ENCODE measurements at places on chromosomes 3 and 15.
A peak's percentile ranks its signal among the peaks of the same experiment; 100 is the strongest.

- no peak for DNase-seq
Measured at GRCh38 chr3:41893977-41894376, 67.9 kb downstream of the ULK4 start.

DNA sequence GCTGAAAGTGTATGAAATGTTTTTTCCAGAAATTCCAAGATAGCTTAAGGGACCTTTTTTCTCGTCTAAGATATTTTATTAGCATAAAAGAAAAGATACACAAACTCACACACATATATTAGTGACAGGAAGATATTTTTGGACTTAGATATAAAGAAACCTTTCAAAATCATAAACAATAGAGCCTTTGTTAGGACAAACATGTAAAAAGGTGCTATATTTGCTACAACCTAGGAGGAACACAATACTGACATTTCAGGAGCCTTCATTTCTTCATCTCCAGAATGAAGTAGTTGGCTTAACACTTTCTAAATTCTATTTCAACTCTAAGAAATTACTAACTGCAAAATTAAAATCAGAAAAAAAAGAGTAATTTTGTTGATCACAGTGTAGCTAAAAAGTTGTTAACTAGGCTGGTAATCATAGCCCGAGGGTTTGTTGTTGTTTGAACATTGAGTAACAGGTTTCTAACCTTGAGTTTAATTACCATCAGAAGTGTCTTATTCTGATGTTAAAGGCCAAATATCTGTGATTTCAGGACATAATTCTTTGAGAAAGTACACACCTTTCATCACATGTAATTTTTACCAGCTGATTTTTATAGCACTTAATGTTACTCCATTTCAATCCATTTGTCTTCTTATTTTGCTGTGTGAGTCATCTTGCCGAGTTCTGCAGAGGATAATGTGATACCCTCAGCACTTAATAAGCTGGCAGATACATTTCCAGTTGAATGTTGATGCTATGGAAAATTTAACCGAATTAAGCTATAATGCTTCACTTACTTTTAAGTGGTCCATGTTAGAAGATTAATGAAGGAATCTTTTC lies 97.3 kb downstream of the MBNL1 start:
- no peak for DNase-seq

GRCh38 chr3:31592764-31593163 lies 60.0 kb downstream of the STT3B start:
- DNase-seq = no peak

DNA sequence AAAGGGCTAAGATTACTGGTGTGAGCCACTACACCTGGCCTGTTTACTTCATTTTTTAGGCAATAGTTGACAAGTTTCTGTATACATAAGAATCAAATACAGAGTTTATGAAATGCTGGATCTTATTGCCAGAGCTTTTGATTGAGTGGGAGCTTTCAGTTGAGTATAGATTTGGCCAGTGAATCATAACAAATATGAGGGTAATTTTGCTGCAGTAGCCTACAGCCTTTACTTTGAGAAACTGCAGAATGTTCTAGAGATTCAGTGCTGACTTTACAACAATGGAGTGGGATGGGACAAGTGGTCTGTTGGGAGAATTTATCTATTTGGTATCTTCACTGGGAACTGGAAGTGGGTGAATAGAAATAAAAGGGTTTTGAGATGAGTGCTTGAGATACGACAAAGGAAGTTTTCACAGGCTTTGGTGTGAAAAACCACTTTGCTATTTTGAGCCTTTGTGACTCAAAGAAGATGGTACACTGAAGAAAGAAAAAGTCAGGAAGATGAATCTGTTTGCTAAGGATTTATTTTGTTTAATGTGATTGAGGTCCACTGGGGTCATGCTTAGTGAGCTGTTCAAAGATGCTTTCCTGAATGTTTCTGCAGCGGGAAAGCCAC lies 227.8 kb downstream of the UBE2E2 start:
- no peak for DNase-seq

DNA sequence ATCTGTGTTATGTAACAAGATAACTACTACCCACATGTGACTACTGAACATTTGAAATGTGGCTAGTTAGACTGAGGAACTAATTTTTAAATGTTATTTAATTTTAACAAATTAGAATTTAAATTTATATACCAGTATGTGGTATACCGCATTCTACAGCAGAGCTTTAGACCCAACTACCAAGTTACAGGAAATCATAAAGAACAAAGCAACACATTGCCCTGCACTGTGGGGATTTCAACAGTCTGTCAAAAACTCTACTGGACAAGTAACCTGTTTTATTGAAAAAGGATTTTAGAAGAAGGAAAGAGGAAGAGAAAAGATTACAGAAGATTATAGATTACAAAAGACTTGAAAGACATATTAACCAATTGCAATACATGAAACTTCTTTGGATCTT lies 64.9 kb downstream of the DPH6 start:
- DNase-seq = no peak

DNA sequence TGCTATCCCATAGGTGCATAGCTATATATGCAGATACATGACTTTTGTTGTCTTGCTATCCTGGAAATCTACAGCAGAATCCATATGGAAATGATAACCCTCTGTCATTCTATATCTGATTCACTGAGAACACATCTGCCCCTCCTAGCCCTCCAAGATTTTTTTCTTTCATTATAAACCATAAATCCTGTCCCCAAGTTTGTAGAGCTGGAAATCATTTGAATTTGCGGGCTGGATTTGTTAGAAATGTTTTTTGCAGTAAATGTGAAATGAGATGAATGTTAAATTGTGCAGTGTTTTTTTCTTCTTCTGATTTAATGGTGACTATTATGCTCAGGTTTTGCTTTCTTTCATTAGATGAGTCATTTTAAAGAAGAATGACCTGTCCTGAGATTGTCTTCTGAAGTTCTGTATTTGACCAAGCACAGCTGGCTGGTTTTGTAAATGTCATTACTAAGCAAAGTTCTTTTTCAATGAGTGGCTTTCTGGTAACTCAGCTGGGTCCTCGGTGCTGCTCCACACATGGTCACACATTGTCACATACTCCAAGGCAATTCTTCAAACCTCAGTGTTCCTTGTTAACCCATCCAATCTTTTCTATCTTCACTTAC lies 25.3 kb upstream of the ABHD17C start:
- no peak for DNase-seq

- DNase-seq = no peak
Measured at GRCh38 chr3:174220775-174221554, 638.2 kb upstream of the NAALADL2 start.

DNA sequence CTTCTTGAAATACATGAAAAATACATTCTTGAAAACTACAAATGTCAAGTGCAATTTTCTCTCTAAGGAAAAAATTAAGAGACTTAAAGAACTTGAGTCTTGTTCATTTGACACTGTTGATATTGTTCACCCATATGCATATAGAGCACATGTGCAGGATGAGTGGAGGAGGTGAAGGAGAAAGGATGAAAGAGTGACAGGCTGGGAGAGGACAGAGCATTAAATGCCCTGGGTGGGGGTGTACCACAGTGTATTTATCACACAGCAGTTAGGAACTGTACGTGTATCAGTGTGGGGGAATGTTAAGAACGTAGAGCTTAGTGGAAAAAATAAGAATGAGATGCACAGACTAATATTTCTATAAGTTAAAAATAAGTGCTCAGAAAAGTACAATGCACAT lies 45.7 kb downstream of the CTDSPL start:
- DNase-seq = no peak

GRCh38 chr3:156727519-156728205 lies 53.3 kb downstream of the TIPARP start:
- DNase-seq = no peak

DNA sequence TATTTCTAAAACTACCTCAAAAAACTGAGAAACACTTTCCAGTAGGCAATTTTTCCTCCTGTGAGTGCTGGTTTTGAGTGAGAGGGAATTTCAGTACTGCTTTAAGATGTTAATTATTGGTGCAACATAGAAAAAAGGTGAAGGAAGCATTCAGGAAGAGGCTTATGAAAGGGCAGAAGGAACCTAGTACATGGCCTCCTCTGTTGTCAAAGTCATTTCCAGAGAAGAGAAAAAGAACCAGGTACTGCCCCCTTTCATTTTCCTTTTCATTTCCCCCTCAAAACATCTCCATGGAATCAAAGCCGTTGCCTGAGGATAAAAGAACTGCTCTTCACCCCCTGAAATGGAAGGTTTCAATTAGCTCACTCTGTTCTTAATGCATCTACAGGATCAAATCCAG lies 19.8 kb downstream of the RARRES1 start:
- no peak for DNase-seq

DNA sequence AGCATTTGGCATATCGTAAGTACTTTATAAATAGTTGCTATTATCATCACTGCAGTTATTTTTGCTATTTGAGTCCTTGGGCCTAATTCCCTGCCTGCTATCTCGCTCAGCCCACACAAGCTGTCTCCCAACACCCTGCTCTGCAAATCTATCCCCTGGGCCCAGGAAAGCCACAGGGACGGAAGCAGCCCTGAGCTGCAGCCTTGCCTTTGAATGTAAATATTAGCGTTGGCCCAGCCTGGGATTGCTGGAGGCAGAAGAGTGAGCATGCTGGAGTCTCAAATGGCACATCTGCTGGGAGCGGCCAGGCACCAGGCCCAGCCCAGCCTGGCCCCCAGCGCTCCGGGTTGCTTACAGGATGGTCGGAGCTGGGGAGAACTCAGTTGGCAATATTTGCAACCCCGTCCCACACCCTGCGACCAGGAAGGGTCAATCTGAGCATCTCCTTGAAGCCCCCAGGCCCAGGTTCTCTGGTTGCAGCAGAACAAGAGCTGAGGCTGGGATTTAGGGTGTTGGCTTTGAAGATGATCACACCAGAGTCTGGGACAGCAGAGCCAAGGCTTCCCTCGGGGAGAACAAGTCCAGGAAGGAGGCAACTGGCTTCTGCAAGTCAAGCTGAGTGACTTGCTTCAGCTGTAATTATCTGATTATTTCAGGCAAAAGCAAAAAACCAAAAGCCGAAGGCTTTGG lies 529.6 kb downstream of the SHQ1 start:
- DNase-seq = no peak

- DNase-seq = no peak
Measured at GRCh38 chr15:56208185-56208584, 35.5 kb downstream of the RFX7 start.

GRCh38 chr3:159994182-159994581 lies 5.5 kb downstream of the IL12A start:
- no peak for DNase-seq

- peak; percentile 4 for DNase-seq
Measured at GRCh38 chr3:122021811-122022401, at the start of gene ILDR1. Gene ILDR1, minus strand, starts transcription at chr3:122022247. Its CDS starts 170 bp downstream, at chr3:122022077.

DNA sequence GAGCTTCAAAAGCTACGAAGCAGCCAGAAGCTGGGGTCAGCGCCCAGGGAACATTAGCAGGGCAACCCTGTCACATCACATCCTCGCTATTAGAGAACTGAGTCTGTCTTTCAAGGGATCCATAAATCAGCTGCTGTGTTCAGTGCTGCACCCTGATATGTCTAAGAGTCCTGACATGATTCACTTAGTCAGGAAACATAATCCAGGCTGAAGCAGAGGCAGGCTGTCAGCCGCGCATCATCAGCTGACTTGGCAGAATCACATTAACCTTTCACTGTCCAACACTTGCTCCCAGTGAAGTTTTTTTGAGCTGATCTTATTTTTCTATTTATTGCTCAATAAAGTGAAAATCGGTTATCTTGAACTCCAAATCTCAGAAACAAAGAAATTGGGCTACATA lies 23.5 kb downstream of the MYH15 start:
- DNase-seq = no peak

DNA sequence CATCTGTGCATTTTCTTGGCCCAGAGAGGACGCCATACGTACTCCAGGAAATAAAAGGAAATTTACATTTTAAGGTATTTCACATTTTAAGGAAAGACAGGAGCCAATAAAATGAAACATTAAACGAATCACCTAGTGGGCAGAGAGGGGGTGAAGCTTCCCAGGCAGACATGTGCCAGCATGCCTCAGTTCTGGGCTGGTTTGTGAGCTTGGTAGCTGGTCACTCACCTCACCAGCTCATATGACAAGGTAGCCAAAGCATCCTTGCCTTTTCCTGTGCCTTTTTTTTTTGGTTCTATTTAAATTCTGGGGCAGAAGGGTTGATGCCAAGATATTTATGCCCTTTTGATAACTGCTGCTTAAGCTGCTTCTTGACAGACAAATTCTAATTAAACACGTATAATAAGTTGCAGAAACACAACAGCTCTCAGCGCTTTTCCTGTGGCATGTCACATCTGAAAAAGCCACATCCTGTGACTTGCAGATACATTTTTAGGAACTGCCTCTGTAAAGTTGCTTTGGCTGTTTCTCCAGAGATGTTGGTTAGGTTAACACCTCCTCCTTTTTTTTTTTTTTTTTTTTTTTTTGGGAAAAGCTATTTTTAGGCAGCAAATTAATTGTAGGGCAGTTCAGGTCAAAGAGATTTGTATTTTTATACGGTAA lies 218.6 kb downstream of the PDCD6IP start:
- no peak for DNase-seq

DNA sequence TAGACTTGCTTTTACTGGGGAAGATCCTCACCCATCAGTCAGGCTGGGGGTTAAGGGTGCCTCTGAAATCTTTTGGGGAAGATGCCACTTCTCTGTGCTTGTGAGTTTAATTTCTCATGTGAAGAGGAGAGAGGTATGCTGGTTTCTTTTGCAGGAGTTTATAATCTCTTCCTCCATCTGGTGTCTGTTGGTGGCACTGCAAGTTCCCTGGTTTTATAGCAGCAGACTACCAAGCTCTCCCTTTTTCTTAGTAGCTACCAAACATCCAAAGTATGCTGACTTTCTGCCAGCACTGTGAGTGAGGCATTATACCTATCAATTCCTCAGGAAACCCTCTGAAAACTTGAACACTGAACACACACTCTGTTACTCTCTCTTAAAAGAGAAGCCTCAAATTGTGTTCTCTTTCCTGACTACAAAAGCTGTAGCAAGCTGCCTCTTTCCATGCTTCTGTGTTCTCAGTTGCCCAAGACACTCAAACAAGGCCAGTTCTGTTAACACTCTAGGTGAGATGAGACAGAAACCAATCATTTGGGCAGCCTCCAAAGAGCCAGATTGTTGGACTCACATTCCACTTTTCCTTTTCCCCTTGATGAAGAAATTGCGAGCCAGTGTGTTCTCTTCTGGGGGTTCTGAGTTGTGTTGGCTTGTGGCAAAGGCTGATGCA lies 299.5 kb downstream of the GAP43 start:
- no peak for DNase-seq

- no peak for DNase-seq
Measured at GRCh38 chr3:159266779-159267178, 464.9 kb downstream of the MFSD1 start.

GRCh38 chr3:127371334-127371733 lies 83.5 kb upstream of the PRR20G start:
- no peak for DNase-seq

All from activated naive CD4-positive, alpha-beta T cell (primary cell).